ENCODE measurements at places on chromosomes 6 and 20. TPM values are rescaled to one million over a fixed set of nuclear protein-coding genes. Genes with fewer than 3 reads are reported as not detected.

GRCh38 chr6:168248148-168248620 lies 71.4 kb downstream of the DACT2 start:
- no peak for DNase-seq

GRCh38 chr6:136117081-136117480 lies 133.0 kb downstream of the MTFR2 start:
- no peak for DNase-seq

GRCh38 chr6:166533205-166533824 lies 53.2 kb downstream of the RAMACL start:
- DNase-seq, result no peak

DNA sequence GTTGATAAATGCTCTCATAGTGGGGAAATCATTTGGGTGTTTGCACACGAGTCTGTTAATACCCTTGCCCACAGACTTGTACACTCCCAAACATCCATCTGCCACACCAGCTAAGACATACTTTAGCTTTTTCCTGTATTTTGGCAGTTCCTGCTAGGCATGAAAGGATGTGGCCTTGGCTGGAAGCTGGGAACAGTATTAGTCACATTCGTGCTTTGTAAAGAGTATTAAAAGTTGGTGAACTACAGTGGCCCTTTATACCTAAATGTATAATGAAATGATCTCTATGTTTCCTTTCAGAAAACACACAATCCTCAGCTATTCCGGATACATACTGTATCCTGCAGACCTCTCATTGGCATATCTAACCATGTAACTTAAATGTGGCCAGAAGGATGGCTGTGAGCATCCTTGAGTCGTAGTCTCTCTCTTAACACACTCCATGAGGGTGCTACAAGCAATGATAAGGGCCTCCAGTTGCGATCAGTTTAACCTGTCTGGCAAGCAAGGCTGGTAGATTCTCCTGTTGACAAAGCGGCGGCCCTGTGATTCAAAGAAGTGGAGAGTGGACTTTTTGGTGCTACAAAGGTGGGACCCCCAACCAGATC lies 1.5 kb downstream of the LEMD2 start:
- DNase-seq, result no peak

DNA sequence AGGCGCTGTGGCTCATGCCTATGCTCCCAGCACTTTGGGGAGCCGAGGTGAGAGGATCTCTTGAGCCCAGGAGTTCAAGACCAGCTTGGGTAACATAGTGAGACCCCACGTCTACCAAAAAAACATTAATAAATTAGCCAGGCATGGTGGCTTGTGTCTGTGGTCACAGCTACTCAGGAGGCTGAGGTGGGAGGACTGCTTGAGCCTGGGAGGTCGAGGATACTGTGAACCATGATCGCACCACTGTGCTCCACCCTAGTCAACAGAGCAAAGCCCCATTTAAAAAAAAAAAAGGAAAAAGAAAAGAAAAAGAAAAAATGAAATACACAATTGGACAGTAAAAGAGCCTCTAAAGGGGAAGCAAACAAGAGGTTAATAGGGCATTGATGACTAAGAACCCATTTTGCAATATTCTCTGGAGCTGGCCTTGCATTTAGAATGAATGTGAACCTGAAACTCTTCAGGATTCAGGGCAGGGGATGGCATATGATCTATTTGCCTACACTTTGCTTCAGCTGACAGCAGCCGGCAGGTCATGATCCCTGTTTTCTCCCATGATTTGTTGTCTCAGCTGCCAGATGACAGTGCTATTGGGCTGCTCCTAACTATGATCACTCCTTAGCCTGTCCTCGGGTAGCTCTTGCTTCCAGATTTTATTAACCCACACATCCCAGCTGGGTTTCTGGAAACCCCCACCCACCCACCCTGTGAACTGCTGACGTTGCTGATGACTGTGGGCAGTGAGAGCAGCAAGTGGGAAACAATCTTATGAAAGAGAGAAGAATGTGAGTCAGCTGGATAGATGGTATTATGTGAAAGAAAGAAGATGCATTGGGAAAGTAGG lies 83.8 kb upstream of the ELOVL5 start:
- no peak for DNase-seq

- DNase-seq, result no peak
These were observed 104.9 kb downstream of the RPS12 start for GRCh38 chr6:132919045-132919860.

- no peak for DNase-seq
These were observed at the start of gene TAPBP for GRCh38 chr6:33313709-33314514. Gene TAPBP (minus strand): TSS chr6:33314078. CDS start chr6:33314041, 37 bp downstream.

GRCh38 chr20:61120595-61121515 lies 131.2 kb upstream of the CDH4 start:
- DNase-seq, result no peak

GRCh38 chr20:62636446-62636845 lies 5.9 kb upstream of the SLCO4A1 start:
- no peak for DNase-seq

STMND1 gene
- total RNA-seq, result not detected

HTR1E gene
- total RNA-seq, result not detected

RBPJL gene
- total RNA-seq, result not detected

PAQR8 gene
- 4.1 TPM for total RNA-seq

All from thoracic aorta (tissue), 2 donors.